Ecto neural progenitor cell (in vitro differentiated cells): ENCODE measurements at places on chromosomes 4 and X.
A peak's percentile ranks its signal among the peaks of the same experiment; 100 is the strongest.

- DNase-seq = no peak
Observed at GRCh38 chrX:2610246-2611170, 80.6 kb upstream of the CD99 start.

DNA sequence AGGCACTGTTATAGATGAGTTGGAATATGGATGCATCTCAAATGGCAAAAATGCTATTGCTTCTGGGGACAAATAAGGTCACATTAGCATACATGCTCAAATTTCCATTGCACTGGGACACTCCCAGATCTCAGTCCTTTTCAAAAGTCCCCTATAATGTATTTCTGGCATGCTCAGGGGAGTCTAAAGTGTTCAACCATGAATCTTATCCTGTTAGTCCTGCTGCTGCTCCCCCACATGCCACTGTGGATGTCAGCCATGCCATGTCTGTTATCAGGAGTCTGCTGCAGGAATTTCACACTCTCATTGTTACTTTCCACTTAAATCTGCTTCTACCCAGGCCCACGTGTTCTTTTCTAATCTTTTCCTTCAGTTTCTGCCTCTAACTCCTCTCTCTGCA is 1000.6 kb downstream of the CCSER1 start:
- no peak for DNase-seq

DNA sequence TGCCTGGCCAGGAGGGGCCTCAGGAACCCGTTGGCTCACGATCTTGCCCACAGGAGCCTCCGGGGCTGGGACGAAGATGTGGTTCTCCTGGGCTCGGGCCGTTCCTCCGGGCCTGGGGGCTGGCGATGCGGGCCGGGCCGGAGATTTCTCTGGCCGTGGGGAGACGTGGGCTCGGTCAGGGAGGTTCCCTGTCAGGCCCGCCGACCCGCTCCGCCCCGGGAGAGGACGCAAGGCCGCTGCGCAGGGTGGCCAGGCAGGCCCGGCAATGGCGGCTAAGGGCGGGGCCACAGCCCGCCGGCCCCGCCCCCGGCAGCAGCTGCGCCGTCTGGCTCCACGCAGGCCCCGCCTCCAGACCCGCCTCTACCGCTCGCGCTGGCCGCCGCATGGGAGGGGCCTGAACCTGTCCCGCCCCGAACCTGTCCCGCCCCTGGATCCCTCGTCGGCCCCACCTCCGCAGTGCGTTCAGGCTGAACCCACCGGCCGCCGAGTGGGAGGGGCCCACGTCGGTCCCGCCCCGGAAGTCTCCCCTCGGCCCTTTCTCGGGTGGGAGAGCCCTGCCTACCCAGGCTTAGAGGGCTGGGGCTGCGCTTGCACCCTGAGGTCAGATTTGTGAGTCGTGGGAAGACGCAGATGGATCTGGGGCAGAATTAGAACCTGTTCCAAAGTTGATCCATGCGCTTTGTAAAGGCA is at the start of gene FAM3A:
Gene FAM3A, minus strand, starts transcription at position 267 of the 690 bp plus-strand sequence. CDS start 460 bp downstream, outside the sequence.
- peak; percentile 93 for DNase-seq

GRCh38 chr4:168511780-168512489 is 15.1 kb downstream of the PALLD start:
- DNase-seq = no peak

- DNase-seq = no peak
Observed at GRCh38 chrX:82219129-82219528, 1017.2 kb downstream of the SH3BGRL start.

GRCh38 chr4:13866881-13867280 is 239.4 kb upstream of the BOD1L1 start:
- DNase-seq = no peak

GRCh38 chr4:16824278-16824806 is 74.1 kb downstream of the LDB2 start:
- DNase-seq = no peak

GRCh38 chr4:184416913-184417734 is 57.2 kb downstream of the IRF2 start:
- DNase-seq = no peak

- no peak for DNase-seq
Observed at GRCh38 chrX:18578546-18578945, 93.4 kb downstream of the RS1 start.

GRCh38 chr4:93982255-93982654 is 153.7 kb downstream of the ATOH1 start:
- no peak for DNase-seq

DNA sequence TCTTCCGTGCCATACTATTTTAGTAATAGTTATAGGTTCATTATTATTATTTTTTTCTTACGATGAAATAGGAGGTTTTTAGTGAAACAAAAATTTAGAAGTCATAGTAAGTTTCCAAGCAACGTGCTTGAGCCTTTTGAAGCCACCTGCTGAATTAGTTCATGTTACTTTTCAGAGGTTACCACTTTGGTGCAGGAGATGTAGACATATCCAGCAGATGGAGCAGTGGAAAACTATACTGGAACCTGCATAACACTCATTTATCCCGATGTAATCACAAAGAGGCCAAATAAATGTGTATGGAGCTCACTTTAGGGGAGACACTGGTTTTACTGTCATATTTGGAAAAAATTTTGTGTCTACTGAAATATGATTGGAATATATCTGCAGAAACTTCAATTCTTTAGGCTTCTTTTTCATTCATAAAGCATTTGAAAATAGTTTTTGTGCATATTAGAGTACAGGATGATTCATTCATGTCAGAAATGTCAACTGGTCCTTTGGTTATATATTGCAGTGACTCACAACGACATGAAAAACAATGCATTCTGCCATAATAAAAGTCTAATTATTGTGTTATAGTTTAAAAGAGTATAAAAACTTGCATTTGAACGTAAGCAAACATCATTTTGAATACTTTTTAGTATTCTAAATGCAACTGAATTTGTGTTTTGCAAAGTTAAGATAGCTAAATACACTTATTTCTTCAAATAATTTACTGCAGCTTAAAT is 2182.9 kb upstream of the TENM3 start:
- DNase-seq = no peak

GRCh38 chr4:133624744-133625143 is 475.6 kb downstream of the PCDH10 start:
- no peak for DNase-seq
